ENCODE measurements at places on chromosomes 6 and 20.

DNA sequence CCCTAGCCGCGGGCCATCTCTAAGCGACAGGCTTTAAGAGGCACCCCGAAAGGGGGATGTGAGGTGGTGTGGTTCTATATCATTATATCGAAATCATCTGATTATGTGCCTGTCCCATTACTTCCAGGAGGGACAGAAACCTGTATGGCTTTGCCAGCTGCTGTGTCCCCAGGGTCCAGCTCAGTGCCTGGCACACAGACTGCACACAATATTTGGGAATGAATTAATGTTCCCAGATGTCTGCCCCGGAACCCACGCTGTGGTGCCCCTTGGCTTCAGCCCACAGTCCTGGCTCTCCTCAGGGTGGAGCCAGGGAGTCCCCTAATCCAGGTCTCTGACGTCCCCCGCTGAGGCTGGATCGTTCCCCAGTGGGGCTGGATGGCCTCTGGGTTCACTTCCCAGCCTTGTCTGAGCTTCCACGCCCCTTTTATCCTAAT is 8.9 kb upstream of the AHCY start:
- DNase-seq = no peak

GRCh38 chr20:38269715-38270114 is 9.2 kb upstream of the KIAA1755 start:
- DNase-seq = no peak

DNA sequence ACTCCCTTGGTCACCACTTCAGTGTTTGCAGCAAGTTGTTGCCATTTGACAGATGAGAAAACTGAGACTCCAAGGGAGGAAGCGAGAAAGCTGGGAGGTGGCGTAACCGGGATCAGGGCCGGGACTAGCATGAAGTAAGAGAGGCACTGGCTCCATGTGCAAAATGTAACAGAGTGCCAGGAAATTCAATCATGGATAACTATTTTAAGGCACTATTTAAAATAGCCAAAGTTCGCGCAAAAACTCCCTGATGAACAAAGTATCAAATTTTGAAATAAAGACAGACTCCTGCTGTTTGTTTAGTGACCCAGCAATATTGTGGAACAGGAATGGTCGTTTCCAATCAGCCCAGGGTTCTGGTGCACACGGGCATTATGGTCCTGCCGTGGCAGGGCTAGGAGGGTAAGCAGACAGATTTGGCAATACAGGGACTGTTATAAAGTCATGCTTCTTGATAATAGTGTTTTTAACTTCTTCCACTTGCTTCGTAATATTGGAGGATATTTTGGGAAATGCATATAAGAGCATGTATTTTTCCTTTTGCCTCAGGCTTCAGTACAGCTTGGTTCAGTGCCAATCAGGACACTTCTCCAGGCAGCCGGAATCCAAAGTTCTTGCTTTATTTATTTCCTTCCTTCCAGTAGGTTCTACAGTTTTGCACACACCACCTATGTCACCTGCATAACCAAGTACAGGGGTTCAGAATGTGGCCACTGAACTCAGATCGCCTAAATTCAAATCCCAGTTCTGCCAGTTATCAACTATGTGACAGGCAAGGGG is 141.6 kb downstream of the EYA2 start:
- no peak for DNase-seq

- DNase-seq = no peak
Measured at GRCh38 chr6:167549213-167549612, 224.3 kb downstream of the TTLL2 start.

GRCh38 chr20:19981031-19981451 is 36.1 kb upstream of the NAA20 start:
- no peak for DNase-seq
